ENCODE measurements at places on chromosomes 12 and 14. TPM values are rescaled to one million over a fixed set of nuclear protein-coding genes. Genes with fewer than 3 reads are reported as not detected.

The RIPK3 gene
- total RNA-seq: 1.9 TPM

The ALDH2 gene
- 158 TPM for total RNA-seq

DNA sequence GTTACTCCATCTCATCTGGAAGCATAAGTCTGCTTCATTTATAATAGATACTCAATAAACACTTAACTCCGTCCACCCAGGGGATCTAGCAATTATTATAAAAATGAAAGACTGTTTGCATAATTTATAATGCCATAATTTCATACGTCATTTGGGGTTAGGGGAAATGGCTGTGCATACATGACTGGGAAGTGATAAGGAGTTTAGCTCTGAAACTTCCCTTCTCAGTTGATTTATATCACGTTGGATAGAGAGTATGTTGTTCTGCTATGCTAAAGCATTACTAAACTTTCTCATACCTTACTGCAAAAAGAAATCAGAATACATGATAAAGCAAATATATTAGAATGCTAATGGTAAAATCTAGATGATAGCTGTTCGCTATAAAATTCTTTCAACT is 90.4 kb upstream of the DYNC1H1 start:
- DNase-seq: no peak
- H3K27ac ChIP-seq: no peak overlapping the region
- no peaks in the 10 kb centered on the region for H3K27me3 ChIP-seq
- no peaks in the 10 kb centered on the region for H3K36me3 ChIP-seq
- no peaks in the 10 kb centered on the region for H3K4me1 ChIP-seq
- no peak overlapping the region for H3K4me3 ChIP-seq

GRCh38 chr14:91866511-91867295 is 633 bp downstream of the TC2N start:
- H3K4me1 ChIP-seq: no peaks in the 10 kb centered on the region
- DNase-seq: no peak
- peaks cover 30% of the 10 kb centered on the region for H3K36me3 ChIP-seq
- no peak overlapping the region for H3K27ac ChIP-seq

GRCh38 chr14:79027138-79027537 is 857.0 kb downstream of the NRXN3 start:
- H3K4me1 ChIP-seq: no peaks in the 10 kb centered on the region
- no peaks in the 10 kb centered on the region for H3K27me3 ChIP-seq
- no peaks in the 10 kb centered on the region for H3K36me3 ChIP-seq
- no peak overlapping the region for H3K4me3 ChIP-seq

GRCh38 chr14:104113631-104114420 is 24.6 kb upstream of the KIF26A start:
- H3K4me3 ChIP-seq: no peak overlapping the region
- no peak for DNase-seq
- H3K36me3 ChIP-seq: no peaks in the 10 kb centered on the region
- H3K27me3 ChIP-seq: no peaks in the 10 kb centered on the region

DNA sequence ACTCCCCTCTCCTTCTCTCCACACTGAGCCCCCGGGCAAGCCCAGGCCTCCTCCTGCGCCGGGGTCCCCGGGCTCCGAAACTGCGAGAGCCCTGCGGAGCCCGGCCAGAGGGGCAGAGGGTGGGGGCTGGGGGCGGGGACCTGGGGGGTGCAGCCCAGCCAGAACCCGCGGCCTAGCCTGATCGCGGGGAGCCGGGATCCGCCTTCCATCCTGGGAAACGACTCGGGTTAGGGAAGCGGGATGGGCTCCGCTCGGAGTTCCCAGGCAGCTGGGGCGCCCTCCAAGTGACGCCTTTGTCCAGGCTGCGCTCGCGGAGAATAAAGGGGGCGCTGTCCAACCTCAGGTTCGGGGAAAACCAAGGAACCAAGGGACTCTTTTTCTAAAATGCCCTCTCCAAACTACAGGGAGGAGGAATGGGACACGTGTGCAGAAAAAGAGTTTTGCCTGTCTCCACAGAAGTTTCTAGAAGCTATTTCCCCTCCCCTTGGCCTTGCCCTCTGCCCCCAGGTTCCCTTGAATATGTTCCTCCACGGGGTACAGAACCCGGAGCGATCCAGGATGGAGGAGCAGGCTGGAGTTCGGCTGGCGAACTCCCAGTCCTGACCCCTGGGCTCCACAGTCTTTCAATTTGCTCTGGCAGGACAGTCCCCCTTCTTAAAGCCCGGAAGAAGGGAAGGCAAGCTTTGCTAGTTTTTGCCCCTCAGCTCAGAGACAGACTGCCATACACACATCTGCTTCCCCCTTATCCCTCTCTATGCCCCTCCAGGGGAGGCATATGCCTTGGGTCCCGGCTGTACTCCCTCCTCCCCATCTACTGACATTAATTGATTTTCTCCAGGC is 13.9 kb downstream of the NKX2-1 start:
- no peak for DNase-seq
- no peak overlapping the region for H3K4me3 ChIP-seq
- no peaks in the 10 kb centered on the region for H3K4me1 ChIP-seq
- no peaks in the 10 kb centered on the region for H3K36me3 ChIP-seq
- H3K27me3 ChIP-seq: peaks cover 28% of the 10 kb centered on the region

- H3K27me3 ChIP-seq: no peaks in the 10 kb centered on the region
- no peaks in the 10 kb centered on the region for H3K36me3 ChIP-seq
- DNase-seq: no peak
- H3K4me3 ChIP-seq: peak overlapping the region; percentile 50
- no peaks in the 10 kb centered on the region for H3K4me1 ChIP-seq
Observed at GRCh38 chr12:52874573-52875435, 26.0 kb upstream of the KRT78 start.

DNA sequence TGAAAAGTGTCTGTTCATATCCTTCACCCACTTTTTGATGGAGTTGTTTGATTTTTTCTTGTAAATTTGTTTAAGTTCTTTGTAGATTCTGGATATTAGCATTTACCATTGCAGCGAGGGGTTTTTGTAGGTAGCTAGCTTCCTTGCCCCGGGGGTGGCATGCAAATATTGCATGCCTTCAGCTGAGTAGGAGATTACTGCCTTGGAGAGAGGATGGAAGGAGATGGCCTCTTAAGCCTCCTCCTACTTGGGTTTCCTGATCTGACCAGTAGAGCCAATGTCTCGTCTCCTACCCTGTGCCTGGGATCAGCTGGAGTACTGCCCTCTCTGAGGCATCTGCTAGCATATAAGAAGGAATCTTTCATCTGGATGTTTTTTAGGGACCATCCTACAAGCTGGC is 134.4 kb upstream of the CCND2 start:
- H3K27me3 ChIP-seq: no peaks in the 10 kb centered on the region
- no peaks in the 10 kb centered on the region for H3K4me1 ChIP-seq
- no peak for DNase-seq
- H3K4me3 ChIP-seq: no peak overlapping the region
- H3K27ac ChIP-seq: no peak overlapping the region
- no peaks in the 10 kb centered on the region for H3K36me3 ChIP-seq

- DNase-seq: no peak
- no peaks in the 10 kb centered on the region for H3K36me3 ChIP-seq
- no peaks in the 10 kb centered on the region for H3K4me1 ChIP-seq
- no peak overlapping the region for H3K4me3 ChIP-seq
Observed at GRCh38 chr12:1080520-1081223, 89.6 kb downstream of the ERC1 start.

GRCh38 chr12:98418357-98419075 is 96.9 kb upstream of the TMPO start:
- H3K27me3 ChIP-seq: no peaks in the 10 kb centered on the region
- H3K4me1 ChIP-seq: peaks cover 30% of the 10 kb centered on the region
- no peaks in the 10 kb centered on the region for H3K36me3 ChIP-seq
- peak; percentile 95 for DNase-seq
- no peak overlapping the region for H3K4me3 ChIP-seq

DNA sequence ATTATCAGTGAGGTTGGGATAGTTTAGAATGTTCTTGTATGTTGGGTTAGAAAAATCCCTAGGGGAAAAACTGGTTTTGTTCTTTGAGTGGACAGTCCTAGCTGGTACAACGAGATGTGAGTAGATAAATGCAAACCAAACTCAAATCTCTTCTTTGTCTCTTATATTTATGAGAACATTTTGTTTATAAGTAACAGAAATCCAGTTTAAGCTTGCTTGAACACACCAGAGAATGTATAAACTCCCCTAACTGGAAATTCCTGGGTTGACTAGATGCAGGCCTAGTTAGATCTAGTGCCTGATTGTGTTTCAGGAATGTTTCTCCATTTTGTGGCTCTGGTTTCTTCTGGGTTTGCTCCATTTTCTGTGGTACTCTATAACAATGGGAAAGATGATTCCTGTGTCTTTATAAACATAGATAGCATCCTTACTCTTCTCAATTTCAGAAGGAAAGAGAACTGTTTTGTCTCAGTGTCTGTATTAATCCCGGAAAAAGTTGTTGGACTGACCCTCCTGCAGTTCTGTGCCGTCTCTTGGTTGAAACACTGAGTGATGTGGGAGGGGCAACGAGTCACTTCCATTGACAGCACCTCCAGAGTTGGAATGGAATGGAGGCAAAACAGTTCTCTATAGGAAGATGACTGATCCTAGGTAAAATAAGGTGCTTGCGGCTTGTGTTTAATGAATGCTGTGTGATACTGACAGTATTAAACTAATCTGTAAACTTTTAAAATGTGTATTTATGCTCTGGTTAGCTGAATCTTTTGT is 244.8 kb downstream of the TMTC2 start:
- no peak overlapping the region for H3K4me3 ChIP-seq
- H3K27me3 ChIP-seq: no peaks in the 10 kb centered on the region
- H3K4me1 ChIP-seq: no peaks in the 10 kb centered on the region
- H3K27ac ChIP-seq: no peak overlapping the region
- DNase-seq: no peak

- no peaks in the 10 kb centered on the region for H3K27me3 ChIP-seq
- H3K27ac ChIP-seq: no peak overlapping the region
- H3K4me1 ChIP-seq: peaks cover 28% of the 10 kb centered on the region
- no peaks in the 10 kb centered on the region for H3K36me3 ChIP-seq
- H3K4me3 ChIP-seq: no peak overlapping the region
- DNase-seq: no peak
Observed at GRCh38 chr12:52206304-52207040, 14.7 kb upstream of the KRT80 start.

DNA sequence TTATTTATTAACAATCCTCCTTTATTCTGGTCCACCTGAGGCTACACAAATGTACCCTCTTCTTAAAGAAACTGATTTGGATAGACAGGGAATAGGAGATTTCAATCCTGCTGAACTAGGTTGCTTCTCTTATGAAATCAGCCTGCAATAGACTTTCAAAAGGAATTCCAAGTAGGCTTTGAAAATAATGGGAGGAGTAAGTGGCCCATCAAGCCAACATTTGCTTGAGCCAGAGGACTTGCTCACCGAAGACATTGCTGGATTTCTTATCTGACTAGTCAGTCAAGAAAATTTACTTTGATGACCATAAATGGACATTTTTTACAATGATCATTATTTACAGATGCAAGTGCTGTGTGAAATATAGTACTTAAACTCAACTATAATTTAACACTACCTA is 82.8 kb upstream of the RASSF8 start:
- no peaks in the 10 kb centered on the region for H3K4me1 ChIP-seq
- no peak overlapping the region for H3K27ac ChIP-seq
- no peak for DNase-seq

- peaks cover 16% of the 10 kb centered on the region for H3K4me1 ChIP-seq
- H3K27ac ChIP-seq: no peak overlapping the region
- no peak overlapping the region for H3K4me3 ChIP-seq
- H3K27me3 ChIP-seq: no peaks in the 10 kb centered on the region
- DNase-seq: peak; percentile 43
- H3K36me3 ChIP-seq: no peaks in the 10 kb centered on the region
Observed at GRCh38 chr14:99686557-99687283, 2.6 kb downstream of the CYP46A1 start.

- H3K36me3 ChIP-seq: no peaks in the 10 kb centered on the region
- no peak for DNase-seq
- no peak overlapping the region for H3K4me3 ChIP-seq
- H3K27ac ChIP-seq: peak overlapping the region; percentile 21
- H3K27me3 ChIP-seq: no peaks in the 10 kb centered on the region
Observed at GRCh38 chr14:31582836-31583452, 21.7 kb downstream of the NUBPL start.

DNA sequence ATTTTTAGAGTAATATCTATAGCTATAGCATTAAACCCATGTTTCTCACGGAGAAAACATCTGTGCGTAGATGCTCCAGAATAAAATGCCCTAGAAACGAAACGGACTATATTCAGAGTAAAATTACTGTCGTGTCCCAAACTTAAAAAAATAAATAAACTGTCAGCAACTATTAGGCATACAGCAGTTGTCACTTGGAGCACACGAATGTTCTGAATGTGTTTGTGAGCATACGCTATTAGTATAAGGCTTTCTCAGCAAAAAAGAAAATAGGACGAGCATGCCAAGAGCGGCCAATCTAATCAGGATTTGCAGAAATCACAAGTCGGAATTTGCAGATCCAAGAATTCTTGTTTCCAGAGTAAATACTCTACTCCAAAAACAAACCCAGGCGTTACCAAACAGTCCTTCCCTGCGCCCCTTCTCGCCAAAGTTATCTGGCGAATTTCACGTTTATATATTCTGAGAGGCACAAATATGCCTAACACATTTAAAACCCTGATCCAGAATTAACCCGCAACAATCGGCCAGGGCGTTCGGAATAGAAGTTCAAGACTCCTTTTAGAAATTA is 836 bp downstream of the PTPN21 start:
- peaks cover 12% of the 10 kb centered on the region for H3K36me3 ChIP-seq
- H3K4me3 ChIP-seq: peak overlapping the region; percentile 75
- no peaks in the 10 kb centered on the region for H3K4me1 ChIP-seq
- peak overlapping the region; percentile 87 for H3K27ac ChIP-seq
- DNase-seq: no peak

Data from right atrium auricular region (tissue), 2 donors.